ENCODE measurements at places on chromosomes 1 and 21.

- peak; percentile 90 for DNase-seq
These were observed 2.6 kb downstream of the MTF2 start for GRCh38 chr1:93081716-93082115.

GRCh38 chr1:156385534-156386031 lies 16.6 kb downstream of the RHBG start:
- DNase-seq: peak; percentile 69

- no peak for DNase-seq
These were observed 9.7 kb downstream of the CA6 start for GRCh38 chr1:8955406-8955805.

DNA sequence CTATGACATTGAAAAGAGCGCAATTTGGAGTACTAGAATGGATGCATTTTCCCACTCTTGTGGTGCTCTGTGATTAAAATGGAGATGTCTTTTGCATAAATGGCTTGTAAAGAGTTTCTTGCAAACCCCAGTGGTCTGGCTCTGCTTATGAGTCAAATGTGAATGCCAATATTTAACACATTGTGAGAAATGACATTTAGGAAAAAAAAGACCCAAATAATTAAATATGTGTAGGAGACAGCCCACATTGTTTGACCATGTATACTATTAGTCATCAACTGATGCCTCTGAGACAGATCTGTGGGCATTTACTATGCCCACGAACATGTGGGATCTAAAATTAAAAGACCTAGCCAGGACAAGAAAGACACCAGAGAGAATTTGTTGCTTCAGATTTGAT lies 22.2 kb upstream of the RUNX1 start:
- DNase-seq: no peak

GRCh38 chr1:29810121-29811120 lies 574.1 kb downstream of the PTPRU start:
- DNase-seq: no peak

- no peak for DNase-seq
These were observed 19.2 kb downstream of the NFYC start for GRCh38 chr1:40710581-40711315.

DNA sequence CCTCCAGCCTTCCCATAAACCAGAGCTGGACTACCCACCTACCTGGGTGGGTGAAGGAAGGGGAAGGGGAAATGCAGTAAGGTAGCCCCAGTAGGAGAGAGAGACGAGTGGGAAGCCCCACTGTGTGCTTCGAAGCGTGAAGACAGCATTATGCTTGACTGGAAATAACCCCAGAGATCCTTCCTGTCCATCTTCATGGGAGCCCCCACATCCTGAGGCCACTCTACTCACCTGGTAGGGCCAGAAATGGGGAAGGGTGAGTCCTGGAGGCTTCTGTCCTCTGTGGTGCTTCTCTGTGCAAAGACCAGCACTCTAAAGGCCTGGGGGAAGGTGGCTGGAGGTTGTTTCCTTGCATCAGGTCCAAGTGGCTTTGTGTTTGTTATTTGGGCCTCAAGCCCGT lies 10.0 kb upstream of the RASSF5 start:
- DNase-seq: no peak

DNA sequence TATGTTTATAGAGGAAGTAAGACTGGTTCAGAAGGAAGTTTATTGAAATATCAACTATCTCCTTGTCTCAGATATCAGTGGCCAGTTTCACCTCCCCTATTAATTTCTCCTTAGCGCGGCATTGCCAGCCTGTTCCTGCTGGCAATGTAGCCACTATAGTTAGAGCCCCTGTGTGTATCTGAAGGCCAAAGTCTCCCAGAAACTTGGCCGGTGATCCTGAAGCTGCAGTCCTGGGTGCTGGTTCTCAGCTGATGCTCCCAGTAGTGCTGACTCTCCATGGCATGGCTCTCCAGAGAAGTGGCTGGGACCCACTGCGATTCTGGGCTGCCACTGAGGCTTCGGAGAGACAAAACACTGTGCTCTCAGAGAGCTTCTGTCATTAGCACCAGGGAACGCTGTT lies 59.9 kb downstream of the TNN start:
- no peak for DNase-seq

- DNase-seq: peak; percentile 93
These were observed at the start of gene ZNF436 for GRCh38 chr1:23369335-23370013. Gene ZNF436, minus strand, starts transcription at chr1:23369836. Its CDS starts 1,831 bp downstream, at chr1:23368005.

GRCh38 chr1:44332505-44332904 lies 22.6 kb downstream of the ERI3 start:
- no peak for DNase-seq

GRCh38 chr1:71228742-71229365 lies 148.0 kb upstream of the ZRANB2 start:
- peak; percentile 2 for DNase-seq

DNA sequence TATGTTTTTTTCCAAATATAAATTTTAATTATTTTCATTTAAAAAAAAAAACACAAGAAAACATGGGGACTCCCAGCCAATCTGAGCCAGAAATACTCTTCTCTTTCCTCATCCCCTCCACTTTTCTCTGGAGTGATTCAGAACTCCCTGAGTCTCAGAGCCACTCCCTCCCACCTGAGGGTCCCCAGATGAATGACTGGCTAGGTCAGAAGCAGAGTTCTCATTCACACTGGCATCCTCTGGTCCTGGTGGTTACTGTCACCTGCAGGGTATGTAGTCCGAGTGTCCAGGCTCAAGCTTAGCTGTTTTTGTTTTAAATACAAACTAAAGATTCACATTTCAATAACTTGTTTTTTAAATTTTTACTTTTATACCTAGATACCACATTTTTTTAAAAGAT lies 6.3 kb downstream of the HMGCS2 start:
- DNase-seq: no peak

DNA sequence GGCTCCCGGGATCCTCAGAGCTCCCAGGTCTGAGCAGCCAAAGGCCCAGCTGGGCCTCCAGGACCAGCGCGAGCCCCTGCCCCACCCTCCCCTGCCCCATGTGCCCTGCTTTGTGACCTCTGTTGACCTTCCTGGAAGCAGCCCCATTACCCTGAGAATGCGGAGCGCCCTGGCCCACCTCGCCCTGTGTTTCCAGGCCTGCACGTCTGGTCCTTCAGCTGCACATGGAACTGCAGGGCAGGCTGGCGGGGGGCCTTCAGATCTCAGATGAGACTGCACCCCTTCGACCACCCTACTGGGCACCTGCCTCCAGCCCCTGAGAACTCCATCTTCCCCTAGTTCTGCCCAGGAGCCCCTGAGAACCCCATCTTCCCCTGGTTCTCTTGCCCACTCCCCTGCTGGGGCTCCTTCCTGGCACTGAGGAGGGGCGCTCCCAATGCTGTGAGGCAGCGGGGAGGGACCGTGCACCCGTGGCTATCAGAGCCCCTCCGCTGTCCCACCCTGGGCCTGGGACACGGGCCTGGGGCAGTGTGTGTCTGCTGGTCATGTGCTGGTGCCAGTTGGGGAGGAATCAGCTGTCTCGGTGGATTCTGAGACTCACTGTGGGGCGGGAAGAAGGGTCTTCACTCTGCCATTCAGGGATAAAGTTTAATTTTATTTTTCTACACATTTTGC lies 25.1 kb downstream of the TMEM201 start:
- no peak for DNase-seq

DNA sequence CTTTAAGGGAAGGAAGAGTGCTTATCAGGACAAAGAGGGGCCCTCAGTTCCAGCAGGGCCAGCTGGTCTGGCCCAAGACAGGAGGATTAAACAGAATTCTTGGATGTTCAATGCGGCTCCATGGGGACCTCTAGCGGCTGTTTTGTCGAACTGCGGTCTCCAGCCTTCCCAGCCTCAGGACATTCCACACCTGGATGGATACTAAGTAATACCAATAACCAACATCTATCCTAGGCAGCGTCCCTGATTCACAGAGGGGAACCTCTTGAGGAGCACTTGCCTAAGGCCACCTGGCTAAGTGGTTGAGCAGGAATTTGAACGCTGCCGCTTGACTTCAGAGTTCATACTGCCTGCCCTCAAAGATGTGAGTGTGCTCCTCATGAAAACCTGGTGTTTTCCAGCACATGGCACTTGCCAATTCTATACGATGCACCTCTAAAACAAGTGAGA lies 15.5 kb upstream of the CD247 start:
- peak; percentile 40 for DNase-seq

DNA sequence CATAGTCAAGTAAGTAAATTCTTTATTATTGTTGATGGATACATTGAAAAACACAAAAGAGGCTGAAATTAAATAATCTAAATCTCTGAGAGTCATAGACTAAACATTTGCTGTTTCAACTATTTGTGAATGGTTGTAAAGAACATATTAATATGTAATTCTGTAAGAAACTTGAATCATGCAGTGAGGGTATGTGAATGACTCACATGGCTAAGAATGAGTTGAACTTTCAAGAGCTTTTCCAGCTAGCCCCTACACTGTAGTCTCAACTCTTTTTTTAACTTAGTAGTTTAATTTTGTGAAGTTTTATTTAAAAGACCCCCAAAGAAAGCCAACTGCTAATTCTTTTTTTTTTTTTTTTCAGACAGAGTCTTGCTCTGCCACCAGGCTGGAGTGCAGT lies 588.1 kb downstream of the DPYD start:
- DNase-seq: peak; percentile 83

DNA sequence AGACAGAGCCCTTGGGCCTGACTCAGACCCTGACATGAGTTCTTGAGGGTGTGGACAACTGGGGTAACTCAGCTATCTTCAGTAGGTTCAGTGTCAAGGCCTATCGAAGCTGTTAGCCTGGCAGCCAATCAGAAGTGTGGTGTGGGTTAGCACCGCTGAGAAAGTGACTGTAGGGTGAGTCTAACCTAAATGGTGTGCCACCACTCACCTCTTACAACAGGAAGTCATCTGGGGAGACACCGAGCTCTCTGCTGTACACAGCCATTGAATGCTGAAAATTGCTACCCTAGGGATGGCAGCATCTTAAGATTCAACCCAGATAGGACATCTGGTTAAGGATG lies 44.6 kb downstream of the RASSF5 start:
- no peak for DNase-seq

GRCh38 chr1:226943927-226944326 lies 3.8 kb downstream of the COQ8A start:
- DNase-seq: no peak

DNA sequence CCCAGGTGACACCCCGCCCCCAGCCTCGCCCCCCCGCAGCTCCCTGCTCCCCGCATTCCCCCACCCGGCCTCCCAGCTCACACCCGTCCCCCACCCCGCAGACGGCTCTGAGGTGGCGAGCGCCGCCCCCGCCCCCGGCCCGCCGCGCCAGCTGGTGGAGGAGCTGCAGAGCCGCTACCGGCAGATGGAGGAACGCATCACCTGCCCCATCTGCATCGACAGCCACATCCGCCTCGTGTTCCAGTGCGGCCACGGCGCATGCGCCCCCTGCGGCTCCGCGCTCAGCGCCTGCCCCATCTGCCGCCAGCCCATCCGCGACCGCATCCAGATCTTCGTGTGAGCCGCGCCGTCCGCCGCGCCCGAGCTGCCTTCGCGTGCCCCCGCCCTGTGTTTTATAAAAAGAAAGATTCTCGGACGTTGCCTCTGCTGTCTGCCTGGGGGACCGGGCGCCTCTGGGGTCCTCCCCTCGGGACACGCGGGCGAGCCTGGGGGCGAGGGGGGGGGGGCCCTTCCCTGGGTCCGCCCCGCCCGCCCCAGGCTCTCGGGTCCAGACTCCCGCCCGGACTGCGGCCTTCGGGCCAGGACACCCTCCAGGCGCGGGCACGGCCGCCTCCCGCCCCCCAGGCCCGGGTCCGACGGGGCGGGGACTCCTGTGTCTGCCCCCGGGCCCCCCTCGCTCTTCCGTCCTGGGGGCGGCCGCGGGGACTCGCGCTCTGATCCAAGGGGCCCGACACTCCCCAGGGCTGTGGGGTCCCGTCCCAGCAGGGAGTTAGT lies 1.6 kb upstream of the MMP23B start:
- DNase-seq: peak; percentile 74

DNA sequence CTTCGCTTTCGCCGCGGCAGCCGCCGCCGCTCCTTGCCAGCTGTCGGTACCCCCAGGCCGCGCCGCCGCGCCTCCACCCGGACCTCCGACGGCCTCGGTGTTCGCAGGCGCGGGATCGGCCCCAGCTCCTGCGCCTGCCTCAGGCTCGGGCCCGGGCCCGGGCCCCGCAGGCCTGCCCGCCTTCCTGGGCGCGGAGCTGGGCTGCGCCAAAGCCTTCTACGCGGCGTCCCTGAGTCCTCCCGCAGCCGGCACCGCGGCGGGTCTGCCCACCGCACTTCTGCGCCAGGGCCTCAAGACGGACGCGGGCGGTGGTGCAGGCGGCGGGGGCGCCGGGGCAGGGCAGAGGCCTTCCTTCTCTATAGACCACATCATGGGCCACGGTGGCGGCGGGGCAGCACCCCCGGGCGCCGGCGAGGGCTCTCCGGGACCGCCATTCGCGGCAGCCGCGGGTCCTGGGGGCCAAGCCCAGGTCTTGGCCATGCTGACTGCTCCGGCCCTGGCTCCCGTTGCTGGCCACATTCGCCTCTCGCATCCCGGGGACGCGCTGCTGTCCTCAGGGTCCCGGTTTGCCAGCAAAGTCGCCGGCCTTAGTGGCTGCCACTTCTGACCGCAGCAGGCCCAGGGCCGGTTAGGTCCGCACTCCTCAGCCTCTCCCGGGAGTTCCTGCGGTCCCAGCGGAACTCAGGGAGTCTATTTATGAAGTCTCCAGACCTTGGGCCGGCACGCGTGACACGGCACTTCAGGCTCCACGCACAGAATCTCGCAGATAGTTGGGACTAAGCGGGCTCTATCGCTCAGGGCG lies 1.4 kb downstream of the FOXD2 start:
- no peak for DNase-seq

DNA sequence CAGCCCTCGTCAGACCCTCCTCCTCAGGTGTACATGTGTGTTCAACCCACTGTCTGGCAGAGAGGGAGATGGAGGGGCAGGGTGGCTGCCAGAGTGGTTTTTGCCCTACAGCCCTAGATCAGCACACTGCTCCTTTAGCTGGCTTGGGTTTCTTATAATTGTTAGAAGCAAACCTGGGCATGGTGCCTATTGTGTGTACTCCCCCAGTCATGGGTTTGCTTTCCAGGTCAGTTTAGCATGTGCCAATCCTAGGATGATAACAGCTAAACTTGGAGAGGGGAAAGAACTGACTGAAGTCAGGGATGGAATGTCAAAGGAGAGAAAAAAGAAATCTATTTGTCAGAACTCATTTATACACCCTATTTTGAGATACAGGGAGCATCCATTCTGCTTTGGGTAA lies 63.3 kb downstream of the UCK2 start:
- DNase-seq: no peak

- no peak for DNase-seq
These were observed 17.6 kb downstream of the SHISA4 start for GRCh38 chr1:201906336-201906735.

- DNase-seq: peak; percentile 11
These were observed 302.3 kb downstream of the BRINP3 start for GRCh38 chr1:190175320-190175719.

GRCh38 chr21:43766734-43767497 lies 9.2 kb downstream of the CSTB start:
- DNase-seq: no peak

Measured in fibroblast of skin of right quadriceps (primary cell).